ENCODE measurements at places on chromosomes 1 and 21.

- DNase-seq, result no peak
Observed at GRCh38 chr1:55726994-55727393, 511.8 kb upstream of the USP24 start.

- DNase-seq, result no peak
Observed at GRCh38 chr1:50651476-50652263, 228.4 kb upstream of the DMRTA2 start.

DNA sequence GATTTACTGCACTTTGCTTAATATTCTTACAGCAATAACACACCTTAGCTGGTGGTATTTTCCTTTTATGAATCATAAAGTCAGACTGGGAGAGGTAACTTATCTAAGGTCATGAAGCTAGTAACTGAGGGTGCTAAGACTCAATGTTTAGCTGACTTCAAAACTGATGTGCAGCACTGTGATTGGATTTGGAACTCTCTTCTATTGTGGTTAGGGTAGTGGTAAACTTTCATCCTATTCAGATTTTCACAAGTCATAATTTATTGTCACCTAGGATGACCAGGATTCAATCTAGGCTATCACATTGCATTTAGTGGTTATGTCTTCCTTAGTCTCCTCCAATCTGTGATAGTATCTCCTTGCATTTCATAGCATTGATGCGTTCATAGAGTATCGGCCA lies 18.9 kb downstream of the EPB41 start:
- DNase-seq, result no peak

DNA sequence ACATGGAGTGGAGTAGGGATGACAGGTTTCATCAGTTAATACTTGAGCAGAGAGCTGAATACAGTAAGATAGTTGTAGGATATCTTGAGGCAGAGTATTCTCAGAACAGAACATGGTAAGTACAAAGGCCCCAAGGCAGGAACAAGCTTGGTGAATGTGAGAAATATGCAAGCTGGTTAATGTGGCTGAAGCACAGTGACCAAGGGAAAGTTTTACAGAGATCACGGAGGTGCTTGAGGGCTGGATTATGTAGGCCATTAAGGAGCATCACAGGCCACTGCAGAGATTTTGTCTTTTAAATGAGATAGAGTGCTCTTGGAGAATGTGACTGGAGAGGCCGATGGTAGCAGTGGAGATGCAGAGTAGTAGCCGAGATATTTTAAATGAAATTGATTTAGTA lies 54.0 kb upstream of the BOLA1 start:
- no peak for DNase-seq

DNA sequence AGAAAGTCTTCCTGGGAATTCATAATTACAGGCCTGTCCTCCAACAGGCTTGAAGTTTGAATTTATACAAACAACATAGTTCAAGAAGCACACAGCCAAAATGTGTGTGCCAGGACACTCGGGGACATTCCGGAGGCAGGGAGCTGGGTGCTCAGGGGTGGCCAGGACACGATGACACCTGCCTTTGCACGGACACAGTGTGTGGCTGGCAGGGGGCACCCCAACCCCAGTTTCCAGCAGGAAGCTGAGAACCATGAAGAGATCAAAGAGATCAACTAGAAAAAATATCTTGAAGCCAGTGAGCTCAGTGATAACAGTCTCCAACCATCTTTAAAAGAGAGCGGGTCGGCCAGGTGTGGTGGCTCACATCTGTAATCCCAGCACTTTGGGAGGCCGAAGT lies 32.5 kb upstream of the TRAPPC10 start:
- no peak for DNase-seq

DNA sequence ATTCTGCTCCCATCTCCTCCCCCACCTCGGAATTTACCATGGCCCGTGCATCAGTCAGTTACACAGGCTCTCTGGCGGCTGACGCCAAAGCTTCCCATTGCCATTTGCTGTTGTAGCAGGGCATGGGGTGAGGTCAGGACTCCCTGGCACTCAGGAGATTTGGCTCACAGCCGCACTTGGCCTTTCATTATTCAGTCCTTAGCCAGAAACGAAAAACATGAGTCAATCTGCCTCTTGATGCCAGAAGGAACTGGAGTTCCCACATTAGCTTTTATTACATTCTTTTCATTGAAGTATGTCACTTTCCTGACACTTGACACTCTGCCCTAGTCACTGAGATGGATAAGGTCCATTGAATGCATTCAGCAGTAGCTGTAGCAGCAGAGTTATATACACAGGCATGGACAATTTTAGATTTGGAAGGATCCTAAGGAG lies 260.6 kb downstream of the CACNA1E start:
- no peak for DNase-seq

DNA sequence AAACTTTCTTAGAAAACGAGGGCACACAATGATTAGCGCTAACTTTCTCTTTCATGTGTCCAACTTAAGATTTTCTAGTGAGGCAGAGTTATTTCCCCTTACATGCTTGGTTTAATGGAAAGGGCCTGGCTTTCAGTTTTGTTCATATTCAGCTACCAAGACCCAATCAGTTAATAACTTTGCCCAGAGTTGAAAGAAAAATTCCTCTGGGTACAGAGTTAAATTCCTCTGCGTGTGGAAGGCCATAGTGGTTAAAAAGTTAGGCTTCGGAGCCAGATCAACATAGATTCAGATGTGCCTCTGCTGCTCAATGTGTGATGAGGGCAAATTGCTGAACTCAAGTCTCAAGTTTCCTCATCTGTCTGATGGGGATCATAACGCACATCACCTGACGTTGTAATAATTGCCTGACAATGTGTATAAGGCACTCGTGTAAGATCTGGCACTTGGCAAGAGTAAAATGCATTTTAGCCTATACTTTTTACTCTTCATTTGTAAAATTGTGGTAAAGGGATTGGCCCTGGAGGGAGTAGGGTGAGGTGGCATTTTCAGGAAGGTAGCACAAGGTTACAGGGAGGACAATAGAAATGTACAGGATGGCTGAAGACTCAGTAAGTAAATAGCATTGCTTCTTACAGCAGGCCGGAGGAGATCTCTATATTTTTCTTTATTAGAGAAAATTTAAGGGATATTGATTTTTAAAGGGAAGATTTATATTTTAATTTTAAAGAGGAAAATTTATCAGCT lies 103.4 kb downstream of the ROR1 start:
- no peak for DNase-seq

GRCh38 chr1:8388732-8389562 lies 71.0 kb downstream of the SLC45A1 start:
- DNase-seq, result no peak

DNA sequence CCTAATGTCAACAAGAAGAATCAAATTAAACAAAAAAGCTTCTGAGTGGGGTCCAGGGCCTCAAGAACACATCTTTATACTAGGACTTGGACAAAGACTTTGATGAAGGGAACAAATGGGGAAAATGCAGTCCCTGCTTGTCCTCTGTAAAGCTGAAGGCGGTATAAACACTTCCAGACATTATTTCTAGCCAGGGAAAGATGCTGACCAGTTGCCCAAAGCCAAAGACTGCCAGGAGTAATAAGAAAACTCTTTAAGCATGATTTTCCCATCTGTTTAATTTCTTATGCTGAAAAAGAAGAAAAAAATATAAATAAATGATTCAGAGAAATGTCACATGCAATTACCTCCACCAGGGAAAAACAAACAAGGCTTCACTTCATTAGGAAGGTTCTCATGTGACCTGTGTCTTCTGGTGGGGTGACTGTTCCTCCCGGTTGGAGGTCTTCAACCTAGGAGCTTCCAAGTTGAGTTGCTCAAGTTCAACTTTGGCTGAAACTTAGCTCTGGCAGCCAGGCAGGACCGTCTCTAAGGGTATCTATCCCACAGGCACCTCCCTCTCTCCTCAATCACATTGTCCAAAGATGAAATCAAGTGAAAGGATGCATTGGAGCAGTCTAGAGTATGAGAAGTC lies 65.2 kb upstream of the KCNE2 start:
- no peak for DNase-seq

DNA sequence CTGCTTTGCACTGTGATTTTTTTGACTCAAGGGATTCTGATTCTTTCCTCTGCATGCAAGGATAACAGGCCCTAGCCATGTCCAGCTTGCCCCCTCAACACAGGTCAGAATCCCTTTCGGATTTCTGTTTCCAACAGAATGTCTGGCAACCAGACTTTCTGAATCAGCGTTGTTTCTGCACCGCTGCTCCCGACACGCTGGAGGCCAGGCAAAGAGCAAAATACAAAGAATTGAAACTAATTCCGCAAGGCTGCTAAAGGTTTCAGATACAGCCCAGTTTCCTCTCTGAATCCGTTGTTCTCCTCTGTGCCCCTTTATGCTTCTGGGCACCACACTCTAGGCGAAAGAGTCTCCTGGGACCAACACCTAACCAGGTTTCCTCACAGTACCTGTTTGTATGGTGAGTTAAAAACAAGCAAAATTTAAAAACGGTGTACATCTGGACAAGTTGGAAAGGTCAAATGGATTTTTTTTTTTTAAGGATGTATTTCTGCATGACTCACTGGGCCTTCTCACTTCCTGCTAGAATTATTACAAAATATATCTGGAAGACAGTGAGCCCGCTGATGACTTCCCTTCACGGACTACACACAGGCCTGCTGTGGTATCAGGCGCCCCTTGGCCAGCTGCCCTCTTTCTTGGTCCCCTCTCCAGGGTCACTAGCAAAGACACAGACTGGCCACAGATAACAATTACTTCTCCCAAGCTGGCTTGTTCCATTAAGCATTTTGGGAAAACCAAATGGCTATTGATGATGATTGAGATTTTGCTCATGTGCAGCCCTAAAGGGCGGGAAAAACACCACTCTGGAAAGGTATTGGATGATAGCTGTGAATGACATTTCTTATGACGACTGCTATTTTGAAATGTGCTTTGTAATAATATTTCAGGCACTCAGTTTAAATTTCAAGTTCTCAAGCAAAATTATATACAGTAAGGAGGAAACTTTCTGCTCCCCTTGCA lies 118.3 kb downstream of the TGFB2 start:
- DNase-seq, result no peak

GRCh38 chr1:202586018-202586821 lies 124.0 kb downstream of the SYT2 start:
- DNase-seq, result no peak

DNA sequence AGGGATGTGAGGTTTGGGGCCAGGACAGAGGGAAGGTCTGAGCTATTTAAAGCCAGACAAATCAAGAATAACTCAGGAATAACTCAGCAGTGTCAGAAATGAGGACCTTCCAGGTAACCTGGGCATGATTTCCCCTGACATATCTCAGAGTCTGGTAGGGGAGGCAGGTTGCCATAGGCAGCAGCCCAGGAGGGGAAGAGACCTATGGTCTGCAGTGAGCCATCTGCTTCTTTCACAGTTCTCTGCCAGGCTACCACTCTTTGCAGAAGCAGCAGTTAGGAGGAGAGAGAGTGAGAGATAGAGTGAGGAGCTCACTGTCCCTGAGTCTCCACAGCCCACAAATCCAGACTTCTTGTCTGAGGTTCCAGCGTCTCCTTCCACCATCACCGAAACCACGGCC lies 6.3 kb upstream of the VSIG8 start:
- no peak for DNase-seq

DNA sequence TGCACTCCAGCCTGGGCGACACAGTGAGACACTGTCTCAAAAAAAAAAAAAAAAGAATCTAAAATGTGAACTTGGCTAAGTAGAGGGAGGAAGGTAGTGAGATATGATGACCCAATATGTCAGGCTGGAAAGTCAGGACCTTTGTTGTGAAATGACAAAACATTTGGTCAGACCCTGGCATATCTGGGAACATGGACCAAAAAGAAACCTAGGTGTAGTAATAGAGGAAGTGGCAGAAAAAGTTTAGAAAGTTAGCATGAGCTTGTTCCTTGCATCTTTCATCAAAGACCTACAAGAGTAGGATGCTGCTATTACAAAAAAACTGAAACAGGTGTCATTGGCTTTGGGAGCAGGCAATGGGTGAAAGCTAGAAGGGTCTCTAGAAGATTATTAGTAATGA lies 7.3 kb upstream of the S100A3 start:
- DNase-seq, result no peak

DNA sequence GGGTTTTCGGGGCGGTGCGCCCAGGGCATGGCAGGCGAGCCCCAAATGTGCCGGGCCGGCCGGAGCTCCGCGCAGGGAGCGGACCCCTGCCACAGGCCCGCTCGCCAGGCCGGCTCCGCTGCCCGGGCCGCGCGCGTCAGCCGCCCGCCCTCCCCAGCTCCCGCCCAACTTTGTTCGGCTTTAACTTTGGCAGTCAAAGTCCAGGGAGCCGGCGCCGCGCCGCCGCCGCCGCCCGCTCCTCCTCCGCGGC lies 488 bp downstream of the SLC35D1 start:
- DNase-seq, result no peak

DNA sequence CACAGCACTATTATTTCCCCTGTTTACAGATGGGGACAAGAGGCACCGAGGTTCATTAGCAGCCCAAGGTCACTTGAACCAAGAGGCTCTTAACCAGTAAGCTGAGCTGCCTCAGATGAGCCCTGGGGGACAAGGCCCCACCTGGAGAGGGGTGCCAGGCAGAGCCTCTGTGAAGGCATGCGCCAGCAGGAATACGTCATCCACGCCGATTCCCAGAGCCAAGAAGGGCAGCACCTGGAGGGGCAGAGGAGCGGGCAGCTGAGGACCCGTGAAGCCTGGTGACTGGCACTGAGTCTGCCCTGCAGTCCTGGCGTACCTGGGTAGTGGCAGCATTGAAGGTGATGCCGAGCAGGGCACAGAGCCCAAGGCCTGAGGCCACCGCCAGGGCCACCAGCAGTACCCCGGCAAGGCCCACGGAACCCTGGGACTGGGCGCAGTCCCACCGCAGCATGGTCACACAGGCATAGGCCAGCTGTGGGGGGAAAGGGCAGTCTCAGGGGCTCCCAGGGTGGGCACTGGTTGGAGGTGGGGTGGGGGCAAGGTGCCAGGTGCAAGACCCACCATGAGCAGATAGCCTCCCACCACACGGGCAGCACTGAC lies 14.1 kb downstream of the PTCH2 start:
- DNase-seq, result no peak

DNA sequence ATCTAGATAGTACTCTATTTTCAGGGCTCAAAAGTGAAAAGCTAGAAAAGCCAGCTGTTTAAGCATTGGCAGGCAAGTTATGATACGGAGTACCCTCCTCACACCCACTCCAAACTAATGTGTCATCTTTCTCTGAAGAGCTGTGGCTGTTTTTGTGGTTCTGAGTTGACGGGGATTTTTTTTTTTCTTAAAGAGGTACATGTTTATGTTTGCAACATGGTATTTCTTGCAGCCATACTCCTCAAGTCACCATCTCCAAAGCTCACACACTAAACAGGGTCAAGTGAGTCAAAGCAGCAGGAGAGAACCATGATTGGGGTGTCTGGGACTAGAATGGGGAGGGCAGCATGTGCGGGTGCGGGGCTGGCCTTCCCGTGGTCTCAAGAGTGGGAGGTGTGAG lies 347.2 kb downstream of the DISC1 start:
- no peak for DNase-seq

- DNase-seq, result no peak
Observed at GRCh38 chr1:36083219-36083618, 675 bp upstream of the TEKT2 start.

- no peak for DNase-seq
Observed at GRCh38 chr1:4118746-4119515, 218.9 kb upstream of the C1orf174 start.
